ENCODE measurements at places on chromosomes 7 and 10.

GRCh38 chr10:49746626-49747302 lies 15.4 kb downstream of the OGDHL start:
- no peak for DNase-seq

DNA sequence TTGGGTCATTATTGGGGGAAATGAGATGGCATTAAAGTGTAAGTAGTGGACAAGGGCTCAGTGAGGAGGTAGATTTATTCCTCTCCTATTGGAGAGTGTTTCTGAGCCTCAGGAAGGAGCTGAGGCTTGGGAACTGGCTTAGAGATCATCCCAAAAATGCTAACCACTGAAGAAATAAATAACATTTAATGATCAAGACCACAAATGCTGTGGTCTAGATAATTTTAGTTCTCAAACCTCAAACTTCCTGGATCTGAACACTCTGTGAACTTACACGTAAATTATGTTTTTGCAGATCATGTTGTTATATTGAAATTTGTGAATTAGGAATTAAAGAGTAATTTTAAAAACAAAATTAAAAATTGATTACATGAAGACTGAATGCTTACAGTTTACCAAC lies 27.3 kb downstream of the MDFIC start:
- DNase-seq: no peak

DNA sequence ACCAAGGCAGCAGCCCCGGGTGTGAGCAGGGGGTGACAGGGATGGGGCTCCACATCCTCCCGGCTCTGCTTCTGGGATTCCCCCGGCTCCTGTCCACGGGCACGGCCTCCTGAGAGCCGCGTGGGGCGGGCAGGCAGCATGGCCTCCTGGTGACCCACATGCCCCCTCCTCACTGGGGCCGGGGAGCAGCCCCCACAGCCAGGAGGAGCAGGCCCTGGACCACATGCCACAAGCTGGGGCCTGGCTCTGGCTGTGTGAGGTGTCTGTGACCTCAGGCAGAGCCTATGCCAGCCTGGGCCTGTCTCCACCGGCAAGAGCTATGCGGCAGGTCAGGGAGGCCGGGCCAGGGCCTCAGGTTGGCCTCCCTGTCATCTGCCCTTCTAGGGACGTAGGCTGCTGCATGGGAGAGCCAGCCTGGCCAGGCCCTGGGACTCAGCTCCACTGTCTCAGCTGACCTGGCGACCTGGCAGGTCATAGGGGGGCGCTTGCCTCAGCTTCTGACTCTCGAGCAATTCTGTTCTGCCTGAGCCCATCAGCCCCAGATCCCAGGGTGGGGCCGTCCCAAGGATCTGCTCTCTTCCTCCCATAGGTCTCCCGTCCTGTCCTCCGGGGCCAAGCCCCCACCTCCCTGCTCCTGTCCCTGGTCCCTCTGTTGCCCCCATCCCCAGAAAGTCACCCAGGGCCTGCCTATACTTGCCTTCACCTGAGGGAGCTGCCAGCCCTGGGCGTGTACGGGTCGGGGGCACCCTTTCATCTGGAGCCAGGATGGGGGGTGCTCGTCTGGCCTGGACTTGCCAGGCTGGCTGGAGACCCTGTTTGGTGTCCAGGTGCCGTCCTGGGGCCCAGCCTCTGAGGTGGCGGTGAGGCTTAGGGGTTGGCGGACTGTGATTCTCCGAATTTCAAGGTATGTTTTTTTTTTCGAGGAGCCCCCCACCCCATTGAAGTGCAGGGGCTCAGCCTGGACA lies 3.9 kb upstream of the TMEM184A start:
- no peak for DNase-seq

GRCh38 chr7:103851357-103851756 lies 138.1 kb downstream of the RELN start:
- DNase-seq: no peak

DNA sequence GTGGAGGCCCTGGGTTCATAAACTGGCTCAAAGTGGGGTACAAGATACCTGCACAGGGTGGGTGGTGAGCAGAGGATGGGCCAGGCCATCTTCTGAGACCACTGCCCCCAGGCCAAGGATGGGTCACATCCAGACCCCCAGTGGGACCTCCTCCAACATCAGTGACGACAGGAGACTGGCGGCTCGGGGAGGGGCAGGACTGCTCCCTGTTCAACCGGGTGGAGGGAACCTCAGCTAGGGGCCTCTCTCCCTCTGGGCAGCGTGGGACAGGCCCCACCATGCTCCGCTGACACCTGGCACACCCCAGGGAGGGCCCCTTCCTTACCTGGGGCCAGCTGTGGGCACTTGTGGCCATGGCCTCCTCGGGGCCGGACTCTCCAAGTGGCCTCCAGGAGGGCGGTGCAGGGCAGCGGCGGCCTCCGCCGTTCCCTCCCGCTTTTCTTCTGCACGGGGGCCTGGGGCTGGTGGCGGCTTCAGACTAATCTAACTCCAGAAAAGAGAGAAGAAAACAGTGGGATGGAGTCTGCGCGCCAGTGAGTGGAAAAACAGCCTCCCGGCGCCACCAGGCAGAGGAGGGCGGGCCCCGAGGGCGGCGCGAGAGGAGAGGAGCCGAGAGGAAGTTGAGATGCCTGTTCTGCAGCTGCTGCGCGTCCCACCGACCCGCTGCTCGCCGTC lies at the start of gene CALHM2:
CALHM2 (minus strand) TSS at position 540 of the 675 bp plus-strand sequence. CDS start 2,429 bp downstream, outside the sequence.
- no peak for DNase-seq

- DNase-seq: no peak
Observed at GRCh38 chr7:16644636-16645592, 640 bp downstream of the ANKMY2 start.

DNA sequence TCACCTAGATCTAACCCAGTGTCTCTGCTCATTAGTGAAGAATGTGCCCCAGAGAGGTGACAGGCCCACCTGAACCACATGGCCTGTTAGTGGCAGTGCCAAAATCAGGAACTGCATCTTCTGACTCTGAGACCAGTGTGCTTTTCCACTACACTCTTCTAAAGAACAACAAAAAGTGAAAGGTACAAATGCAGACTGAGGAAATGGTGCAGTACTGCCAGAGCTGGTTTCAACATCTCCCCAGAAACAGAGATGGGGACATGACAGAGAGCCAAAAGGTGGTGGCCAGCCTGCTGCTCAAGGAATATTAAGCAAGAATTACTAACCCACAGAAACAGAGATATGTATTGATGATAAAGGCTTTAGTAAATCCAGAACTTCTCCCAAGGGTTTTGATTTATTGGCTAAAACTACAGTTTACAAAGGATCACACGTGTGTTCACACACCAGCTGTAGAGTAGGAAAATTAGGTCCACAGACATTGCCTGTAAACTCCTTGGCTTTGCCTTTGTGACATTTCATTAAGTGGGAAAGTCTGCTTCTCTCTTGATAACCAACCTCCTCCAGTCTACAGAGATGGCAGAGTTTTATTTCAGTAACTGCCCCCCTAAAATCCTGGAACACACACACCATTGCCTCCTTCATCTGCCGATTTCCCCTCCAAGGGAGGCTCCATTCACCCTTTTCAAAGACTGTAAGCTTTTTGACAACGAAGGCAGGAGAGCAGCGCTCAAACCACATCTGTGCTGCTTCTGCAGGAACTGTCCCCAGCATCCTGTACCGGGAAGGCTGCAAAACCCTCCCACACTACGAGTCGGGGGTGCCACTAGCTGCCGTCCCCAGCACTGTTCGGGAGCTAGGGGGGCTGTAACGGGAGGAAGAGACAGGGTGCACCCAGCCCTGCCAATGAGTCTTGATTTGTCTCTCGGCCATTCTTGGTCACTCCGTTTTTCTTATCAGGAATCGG lies 29.8 kb downstream of the GSDME start:
- no peak for DNase-seq

GRCh38 chr10:110735620-110736027 lies 91.5 kb downstream of the RBM20 start:
- no peak for DNase-seq

- no peak for DNase-seq
Observed at GRCh38 chr7:48742079-48742798, 182.1 kb upstream of the CDC14C start.

- DNase-seq: no peak
Observed at GRCh38 chr7:74505471-74506324, 52.0 kb downstream of the GTF2IRD1 start.

GRCh38 chr7:17301471-17302456 lies 3.3 kb downstream of the AHR start:
- DNase-seq: no peak

- DNase-seq: no peak
Observed at GRCh38 chr7:82057476-82057875, 287.6 kb upstream of the HGF start.

- DNase-seq: no peak
Observed at GRCh38 chr10:12202226-12202625, 6.2 kb downstream of the CDC123 start.

DNA sequence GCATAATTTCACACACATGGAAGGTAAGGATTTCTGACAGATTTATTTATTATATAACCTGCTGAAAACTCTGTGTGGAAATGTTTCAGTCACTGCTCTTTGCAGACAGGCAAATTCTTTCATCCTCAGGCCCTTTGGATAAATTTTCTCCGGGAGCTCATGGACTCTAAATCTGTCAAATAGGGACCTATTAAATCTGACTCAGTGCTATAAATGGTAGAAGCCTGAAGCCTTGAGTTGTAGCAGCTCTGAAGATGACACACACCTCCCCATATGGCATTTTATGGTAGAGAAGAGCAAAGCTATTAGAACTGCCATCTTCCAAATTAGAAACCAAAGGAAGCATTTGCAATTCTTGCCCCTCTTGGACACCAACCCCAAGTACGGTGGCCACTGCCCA lies 808.7 kb downstream of the XPNPEP1 start:
- no peak for DNase-seq

DNA sequence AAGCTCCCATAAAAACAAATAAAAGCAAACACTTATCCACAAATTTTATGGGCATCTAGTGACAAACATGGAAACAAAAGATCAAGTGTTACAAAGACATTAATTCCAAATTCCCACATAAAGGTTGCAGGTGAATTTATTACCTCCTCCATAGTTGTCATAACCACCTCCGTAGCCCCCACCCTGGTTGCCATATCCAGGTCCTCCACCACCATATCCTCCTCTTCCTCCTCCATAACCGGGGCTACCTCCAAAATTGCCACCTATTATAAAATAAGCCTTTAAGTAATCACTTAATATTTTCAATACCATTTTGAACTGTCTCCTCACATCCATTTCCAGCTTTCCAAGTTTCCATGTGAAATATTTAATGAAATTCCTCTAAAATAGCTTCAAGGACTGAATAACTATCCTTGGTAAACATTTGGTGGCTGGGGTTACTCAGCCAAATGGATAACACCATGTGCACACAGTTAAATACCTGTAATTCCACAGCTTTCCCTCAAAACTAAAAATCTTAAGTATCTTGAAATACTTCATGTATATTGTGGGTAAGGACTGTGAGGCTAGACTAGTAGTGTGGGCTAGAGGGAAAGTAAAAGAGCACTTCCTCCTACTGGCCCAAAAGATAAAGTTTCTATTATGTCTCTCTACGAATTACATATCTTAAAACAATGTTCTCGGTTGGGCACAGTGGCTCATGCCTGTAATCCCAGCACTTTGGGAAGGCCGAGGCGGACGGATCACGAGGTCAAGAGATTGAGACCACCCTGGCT lies 6.9 kb downstream of the HNRNPA2B1 start:
- no peak for DNase-seq

DNA sequence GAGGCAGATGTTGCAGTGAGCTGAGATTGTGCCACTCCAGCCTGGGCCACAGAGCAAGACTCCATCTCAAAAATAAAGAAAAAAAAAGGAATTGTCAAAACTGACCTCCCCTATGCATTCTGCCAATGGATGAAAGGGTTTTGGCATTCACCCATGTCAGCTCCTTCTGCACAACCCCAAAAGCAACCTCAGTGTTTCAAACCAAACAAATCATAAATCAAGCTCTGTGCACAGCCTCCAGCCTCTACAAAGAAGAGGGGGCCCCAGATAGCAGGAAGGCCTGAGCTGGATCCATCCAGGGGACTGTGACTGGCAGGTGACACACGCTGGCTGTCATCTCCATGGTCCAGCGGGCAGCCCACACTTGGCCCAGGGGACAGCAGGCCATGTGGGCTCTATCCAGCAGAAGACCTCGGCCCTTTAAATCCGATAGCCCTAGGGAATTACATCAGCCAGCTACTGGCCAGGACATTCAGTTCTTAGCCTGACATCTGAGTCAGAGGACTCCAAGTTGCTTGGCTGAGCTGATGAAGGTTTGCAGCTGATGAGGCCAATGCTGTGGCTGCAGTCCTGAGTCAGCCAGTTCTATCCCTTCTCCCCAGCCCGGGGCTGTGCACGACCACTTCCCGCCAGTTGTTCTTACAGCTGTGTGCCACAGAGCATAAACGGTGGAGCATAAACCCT lies 52.0 kb upstream of the FIGNL1 start:
- no peak for DNase-seq

GRCh38 chr7:36742911-36743775 lies 18.8 kb upstream of the AOAH start:
- no peak for DNase-seq

DNA sequence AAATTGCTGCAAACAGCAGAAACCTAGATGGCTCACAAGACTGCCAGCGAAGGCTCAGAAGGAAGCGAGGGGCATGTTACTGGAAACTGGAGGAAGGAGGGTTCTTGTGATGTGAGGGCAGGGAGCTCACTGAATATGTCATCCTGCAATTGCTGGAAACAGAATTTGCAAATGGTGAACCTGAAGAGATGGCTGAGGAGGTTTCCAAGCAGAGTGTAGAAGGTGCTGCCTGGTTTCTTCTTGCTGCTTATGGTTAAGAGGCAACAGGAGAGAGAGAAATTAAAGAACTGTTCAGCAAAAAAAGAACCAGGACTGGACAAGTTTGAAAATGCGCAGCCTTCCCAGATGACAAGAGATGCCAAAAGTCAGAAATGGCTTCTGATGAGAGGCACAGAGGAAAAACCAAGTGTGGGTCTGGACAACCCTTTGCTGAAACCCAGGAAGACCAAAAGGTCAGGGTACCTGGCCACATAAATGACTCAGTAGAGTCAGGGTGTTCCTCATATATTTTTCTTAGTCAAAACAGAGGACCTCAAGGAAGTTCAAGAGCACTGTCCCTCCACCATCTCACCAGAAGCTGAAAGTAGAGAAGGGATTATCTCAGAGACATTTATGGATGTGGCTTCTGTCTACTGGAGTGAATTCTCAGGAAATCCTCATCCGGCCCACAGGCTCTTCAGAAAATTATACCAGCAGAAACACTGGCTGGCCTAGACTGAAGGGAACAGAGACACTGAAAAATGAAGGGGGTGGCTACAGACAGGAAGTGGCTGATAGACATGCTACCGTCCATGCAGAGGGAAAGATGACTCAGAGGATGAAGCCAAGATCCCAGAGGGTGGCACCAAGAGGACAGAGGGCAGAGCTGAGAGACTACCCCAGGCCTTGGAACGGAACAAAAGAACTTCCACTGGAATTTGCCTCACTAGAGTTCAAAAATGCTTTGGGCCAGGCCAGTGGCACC lies 10.1 kb downstream of the PAPOLB start:
- DNase-seq: no peak

- DNase-seq: no peak
Observed at GRCh38 chr7:150409300-150410030, 30.3 kb downstream of the ZNF775 start.
